ENCODE measurements at places on chromosomes 3 and 15. TPM values are rescaled to one million over a fixed set of nuclear protein-coding genes. Genes with fewer than 3 reads are reported as not detected.

Gene SCN5A
- total RNA-seq: 10.1 TPM

Gene CACNA1D
- total RNA-seq: not detected

Gene PLS1
- total RNA-seq: 0.38 TPM

Gene ACTR8
- total RNA-seq: 24.9 TPM

Gene AGBL1
- not detected for total RNA-seq

Gene TF
- total RNA-seq: 0.13 TPM

Gene SEMA3G
- 23.0 TPM for total RNA-seq

Gene ANKRD63
- total RNA-seq: not detected

GRCh38 chr3:184559336-184559735 is 2.2 kb upstream of the EPHB3 start:
- no peak for DNase-seq

- no peak for DNase-seq
Measured at GRCh38 chr3:23686519-23686918, 119.2 kb upstream of the UBE2E1 start.

DNA sequence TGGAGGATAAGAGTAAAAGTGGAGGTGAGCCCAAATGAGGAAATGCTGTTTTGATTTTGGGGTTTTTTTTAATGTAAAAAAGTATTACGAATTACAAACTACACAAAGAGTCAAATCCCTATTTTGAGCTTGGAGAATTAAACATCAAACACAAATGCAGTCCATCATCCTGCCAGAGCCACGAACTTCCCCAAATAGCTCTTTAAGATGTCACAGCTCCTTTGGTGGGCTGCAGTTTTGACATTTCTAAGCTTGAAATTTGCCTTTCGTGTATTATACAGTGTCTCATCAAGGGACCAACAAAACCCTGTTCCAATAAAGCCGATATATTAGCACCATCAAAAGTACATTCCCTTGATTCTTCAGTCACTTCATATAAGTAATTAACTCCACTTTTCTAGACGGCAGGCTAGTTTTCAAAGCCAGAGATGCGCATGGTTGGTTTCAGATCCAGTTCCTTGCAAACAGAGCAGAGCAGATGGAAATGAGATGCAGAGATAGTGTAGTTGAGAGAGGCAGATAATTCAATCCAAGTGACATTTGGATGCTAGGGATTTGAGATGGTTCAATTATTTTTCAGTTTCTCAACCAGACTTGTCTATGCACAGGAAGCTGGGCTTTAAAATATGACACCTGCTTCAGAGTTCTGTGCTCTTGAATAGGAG is 580.9 kb downstream of the EDEM1 start:
- no peak for DNase-seq

- no peak for DNase-seq
Measured at GRCh38 chr3:115885621-115886020, 262.3 kb downstream of the GAP43 start.

GRCh38 chr15:62912808-62913207 is 129.7 kb upstream of the TPM1 start:
- DNase-seq: no peak

GRCh38 chr3:195865752-195866151 is 42.6 kb downstream of the TNK2 start:
- DNase-seq: no peak

DNA sequence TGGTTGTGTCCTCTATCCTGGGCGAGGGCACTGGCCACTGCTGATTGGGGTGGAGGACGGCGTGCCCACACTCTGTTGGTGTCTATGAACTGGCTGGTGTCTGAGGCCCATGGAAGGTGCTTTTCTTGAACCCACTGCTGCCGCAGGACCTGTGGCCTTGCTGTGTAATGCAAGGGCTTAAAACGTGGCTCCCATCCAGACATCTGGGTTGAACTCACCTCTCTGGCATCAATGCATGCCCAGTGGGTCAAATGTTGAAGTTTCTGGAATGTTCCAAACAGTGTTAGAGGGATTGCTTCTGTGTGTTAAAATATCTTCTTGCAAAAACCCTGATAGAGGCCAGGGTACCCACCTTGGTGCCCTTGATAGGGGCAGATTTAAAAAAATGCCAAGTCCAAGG is 42.6 kb downstream of the FAM3D start:
- no peak for DNase-seq

DNA sequence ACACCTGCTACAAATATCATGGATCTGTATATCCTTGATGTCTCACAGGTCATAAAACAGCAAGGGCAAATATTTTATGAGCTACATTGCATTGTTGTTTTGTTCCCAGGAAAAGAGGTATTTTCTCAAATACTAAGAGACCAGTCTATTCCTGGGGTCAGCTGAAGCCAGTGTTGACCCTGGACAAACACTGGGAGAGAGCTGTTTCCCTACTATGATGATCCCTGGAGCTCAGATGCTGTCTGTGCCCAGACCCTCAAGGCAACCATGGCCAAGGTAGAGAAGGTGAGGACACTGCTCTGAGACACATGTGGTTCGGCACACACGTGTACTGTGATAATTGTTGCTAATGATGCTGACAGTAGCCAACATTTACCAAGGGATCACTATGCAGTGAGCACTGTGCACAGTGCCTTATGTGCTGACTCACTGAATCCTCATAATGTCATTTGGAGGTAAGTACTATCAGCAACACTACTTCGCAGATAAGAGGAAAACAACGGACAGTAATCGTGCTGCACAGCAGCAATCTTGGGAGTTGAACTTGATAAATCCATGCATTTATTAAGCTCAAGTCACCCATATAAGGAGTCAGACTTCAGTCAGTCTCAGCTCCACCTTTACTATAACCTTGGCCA is 943.6 kb downstream of the FHIT start:
- DNase-seq: no peak

- no peak for DNase-seq
Measured at GRCh38 chr15:92149029-92149428, 244.7 kb upstream of the ST8SIA2 start.

- DNase-seq: no peak
Measured at GRCh38 chr3:39134305-39134704, 19.1 kb downstream of the CSRNP1 start.

Data from dermis microvascular lymphatic vessel endothelial cell (primary cell).